ENCODE measurements at places on chromosomes 7 and 10.

GRCh38 chr10:71138166-71138830, 74.1 kb upstream of the UNC5B start:
- no peaks in the 10 kb centered on the region for H3K36me3 ChIP-seq
- no peak overlapping the region for H3K27ac ChIP-seq
- no peak overlapping the region for H3K4me3 ChIP-seq
- no peak for DNase-seq
- no peaks in the 10 kb centered on the region for H3K27me3 ChIP-seq

- DNase-seq: no peak
- H3K4me1 ChIP-seq: peaks cover 4% of the 10 kb centered on the region
- no peaks in the 10 kb centered on the region for H3K27me3 ChIP-seq
- H3K4me3 ChIP-seq: no peak overlapping the region
- H3K27ac ChIP-seq: no peak overlapping the region
These were observed 16.0 kb upstream of the HK1 start for GRCh38 chr10:69262292-69262751.

- no peaks in the 10 kb centered on the region for H3K36me3 ChIP-seq
- H3K27me3 ChIP-seq: no peaks in the 10 kb centered on the region
- no peak overlapping the region for H3K4me3 ChIP-seq
- H3K27ac ChIP-seq: no peak overlapping the region
- no peaks in the 10 kb centered on the region for H3K4me1 ChIP-seq
These were observed 33.9 kb downstream of the PTTG1IP2 start for GRCh38 chr7:90503367-90503766.

- H3K27ac ChIP-seq: peak overlapping the region; percentile 17
- H3K36me3 ChIP-seq: no peaks in the 10 kb centered on the region
- peaks cover 21% of the 10 kb centered on the region for H3K4me1 ChIP-seq
- no peaks in the 10 kb centered on the region for H3K27me3 ChIP-seq
These were observed 398.2 kb upstream of the NFE2L3 start for GRCh38 chr7:25753837-25754236.

DNA sequence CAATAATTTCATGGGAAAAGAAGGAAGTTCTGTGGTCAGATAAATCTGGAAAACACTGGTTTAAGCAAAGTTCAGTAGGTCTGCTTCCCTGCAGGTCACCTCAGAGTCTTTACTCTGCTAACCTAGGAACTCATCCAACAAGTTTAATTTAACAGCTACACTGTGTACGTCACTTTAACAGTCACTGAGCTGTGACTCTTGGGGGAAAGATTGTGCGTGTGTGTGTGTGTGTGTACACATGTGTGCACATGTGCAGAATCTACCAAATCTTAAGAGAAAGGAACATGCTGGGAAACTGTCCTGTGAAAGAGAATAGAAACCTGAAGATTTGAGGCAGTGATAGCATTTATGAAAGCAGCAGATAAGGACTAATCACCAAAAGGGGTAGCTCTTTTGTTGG, 62.6 kb downstream of the IKZF1 start:
- no peaks in the 10 kb centered on the region for H3K4me1 ChIP-seq
- H3K36me3 ChIP-seq: no peaks in the 10 kb centered on the region
- H3K27ac ChIP-seq: no peak overlapping the region
- no peak overlapping the region for H3K4me3 ChIP-seq
- H3K27me3 ChIP-seq: peaks cover 2% of the 10 kb centered on the region

- no peak overlapping the region for H3K27ac ChIP-seq
- no peak overlapping the region for H3K4me3 ChIP-seq
- DNase-seq: no peak
- H3K4me1 ChIP-seq: no peaks in the 10 kb centered on the region
- no peaks in the 10 kb centered on the region for H3K27me3 ChIP-seq
These were observed 18.3 kb downstream of the LEP start for GRCh38 chr7:128259131-128260061.

DNA sequence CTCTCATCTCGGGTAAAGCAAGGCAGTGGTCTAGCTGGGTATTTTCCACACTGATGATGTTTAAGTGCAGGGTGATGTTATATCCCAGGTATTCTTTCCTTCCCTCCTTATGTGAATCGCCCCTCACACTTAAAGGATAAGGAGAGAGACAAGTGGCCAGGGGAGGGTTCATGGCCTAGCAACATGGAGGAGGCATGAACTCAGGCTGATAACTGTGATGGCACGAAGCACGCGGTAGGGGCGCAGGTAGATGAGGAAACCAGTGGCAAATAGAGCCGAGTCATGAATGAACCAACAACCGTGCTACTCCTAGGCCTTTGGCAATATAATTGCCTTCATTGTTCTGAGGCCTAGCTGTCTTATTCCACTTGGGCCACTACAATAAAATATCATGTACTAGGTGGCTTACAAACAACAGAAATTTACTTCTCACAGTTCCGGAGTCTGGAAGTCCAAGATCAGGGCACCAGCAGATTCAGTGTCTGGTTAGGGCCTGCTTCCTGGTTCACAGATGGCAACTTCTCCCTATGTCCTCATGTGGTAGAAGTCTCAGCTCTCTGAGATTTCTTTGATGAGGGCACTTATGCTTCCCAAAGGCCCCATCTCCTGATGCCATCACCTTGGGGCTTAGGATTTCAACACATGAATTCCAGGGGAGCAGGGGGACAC, 56.0 kb upstream of the PIK3CG start:
- DNase-seq: no peak
- no peaks in the 10 kb centered on the region for H3K27me3 ChIP-seq
- H3K4me3 ChIP-seq: no peak overlapping the region
- H3K27ac ChIP-seq: no peak overlapping the region

DNA sequence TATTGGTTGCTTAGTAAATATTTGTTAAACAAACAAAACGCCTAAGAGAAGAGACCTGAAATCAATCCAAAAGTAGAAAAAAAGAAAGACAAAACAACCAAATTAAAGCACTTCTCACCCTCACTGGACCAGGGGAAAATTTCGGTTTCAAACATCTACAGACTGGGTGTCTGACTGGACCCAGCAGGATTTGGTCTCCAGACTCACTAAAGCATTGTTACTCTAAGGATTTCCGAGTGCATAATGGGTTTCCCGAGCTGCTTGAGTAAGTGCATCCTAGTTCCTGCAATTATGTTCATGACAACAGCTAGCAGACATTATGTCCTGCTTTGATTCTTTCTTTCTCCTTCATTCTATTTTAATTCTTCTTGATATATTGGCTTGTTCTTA, 51.8 kb upstream of the FAM3C start:
- peaks cover 42% of the 10 kb centered on the region for H3K4me1 ChIP-seq
- H3K4me3 ChIP-seq: no peak overlapping the region
- DNase-seq: no peak
- peak overlapping the region; percentile 54 for H3K27ac ChIP-seq

DNA sequence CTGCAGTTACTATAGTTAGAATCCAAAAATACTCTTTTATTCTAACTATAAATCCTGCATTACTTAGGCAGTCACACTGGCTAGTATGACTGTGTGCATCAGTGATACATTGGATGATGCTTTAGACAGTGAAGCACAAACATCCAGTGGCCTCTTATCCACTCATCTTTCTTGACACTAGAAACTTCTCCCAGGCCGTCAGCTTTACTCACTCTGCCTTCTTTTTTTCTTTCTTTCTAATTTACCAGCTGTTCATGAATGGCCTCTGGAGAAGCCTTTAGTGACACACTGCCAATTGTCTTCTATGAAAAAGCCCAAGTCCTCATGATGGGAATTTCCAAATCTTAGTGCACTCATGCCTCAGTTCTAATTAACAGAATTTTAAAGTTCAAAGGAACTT, 26.2 kb upstream of the C10orf90 start:
- H3K36me3 ChIP-seq: no peaks in the 10 kb centered on the region
- H3K27ac ChIP-seq: no peak overlapping the region
- no peak for DNase-seq

DNA sequence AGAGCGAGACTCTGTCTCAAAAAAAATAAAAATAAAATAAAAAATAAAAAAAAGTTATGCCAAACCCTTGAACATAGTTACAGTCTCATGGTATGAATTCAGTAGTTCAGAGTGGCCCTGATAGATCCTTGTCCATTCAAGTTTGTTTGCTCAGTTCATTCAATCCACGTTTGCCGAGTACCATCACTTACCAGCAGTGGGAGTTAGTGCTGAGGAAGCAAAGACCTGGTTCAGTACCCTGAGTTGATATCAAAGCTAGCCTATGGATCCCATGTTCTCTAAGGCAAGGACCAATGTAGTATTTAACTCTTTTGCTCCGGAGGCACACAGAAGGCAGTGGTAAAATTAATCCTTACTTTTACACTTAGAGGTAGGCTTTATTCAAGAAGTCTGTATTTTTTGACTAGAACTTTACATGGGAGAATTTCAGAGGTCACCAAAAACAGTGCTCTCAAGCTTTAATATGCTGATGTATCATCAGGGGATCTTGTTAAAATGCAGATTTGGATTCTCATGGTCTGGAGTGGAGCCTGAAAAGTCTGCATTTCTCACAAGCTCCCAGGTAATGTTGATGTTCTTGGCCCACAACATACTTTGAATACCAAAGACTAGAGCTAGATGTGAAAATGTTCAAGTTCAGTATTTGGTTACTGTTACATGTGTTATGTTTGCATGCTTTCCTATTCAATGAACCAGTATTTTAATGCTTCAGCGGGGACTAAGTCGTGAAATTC, 38.1 kb upstream of the HBP1 start:
- H3K36me3 ChIP-seq: no peaks in the 10 kb centered on the region
- no peak overlapping the region for H3K27ac ChIP-seq
- no peaks in the 10 kb centered on the region for H3K27me3 ChIP-seq
- no peaks in the 10 kb centered on the region for H3K4me1 ChIP-seq
- no peak overlapping the region for H3K4me3 ChIP-seq
- DNase-seq: no peak

DNA sequence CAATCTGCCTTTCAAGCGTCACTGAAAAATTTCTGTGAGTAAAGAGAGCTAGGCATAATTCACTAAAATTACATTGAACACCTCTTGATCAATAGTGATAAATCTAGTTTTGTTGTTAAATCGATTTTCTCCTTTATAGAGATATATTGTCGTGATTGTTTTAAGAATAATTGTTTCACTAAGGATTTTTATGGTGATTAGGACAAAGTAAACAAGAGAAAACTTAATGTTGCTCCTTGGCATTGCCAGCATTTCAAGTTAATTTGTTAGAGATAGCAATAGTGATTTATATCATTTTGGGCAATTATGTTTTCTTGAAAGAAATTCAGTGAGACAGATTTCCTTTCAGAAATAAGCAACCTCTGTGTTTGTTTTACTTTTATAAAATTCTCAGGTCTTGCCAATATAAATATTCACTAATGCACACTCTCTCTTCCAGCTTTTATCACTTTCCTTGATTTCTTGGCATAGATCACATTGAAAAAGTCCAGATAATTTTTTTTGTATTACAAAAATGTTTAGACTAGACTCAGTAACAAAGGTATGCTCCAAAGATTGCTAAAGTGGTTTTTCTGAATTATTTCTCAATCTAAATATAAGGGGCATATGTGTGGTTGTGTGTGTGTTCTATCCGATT, 538.7 kb downstream of the TFEC start:
- no peak overlapping the region for H3K4me3 ChIP-seq
- H3K4me1 ChIP-seq: no peaks in the 10 kb centered on the region
- H3K36me3 ChIP-seq: no peaks in the 10 kb centered on the region
- no peak for DNase-seq
- H3K27ac ChIP-seq: no peak overlapping the region

DNA sequence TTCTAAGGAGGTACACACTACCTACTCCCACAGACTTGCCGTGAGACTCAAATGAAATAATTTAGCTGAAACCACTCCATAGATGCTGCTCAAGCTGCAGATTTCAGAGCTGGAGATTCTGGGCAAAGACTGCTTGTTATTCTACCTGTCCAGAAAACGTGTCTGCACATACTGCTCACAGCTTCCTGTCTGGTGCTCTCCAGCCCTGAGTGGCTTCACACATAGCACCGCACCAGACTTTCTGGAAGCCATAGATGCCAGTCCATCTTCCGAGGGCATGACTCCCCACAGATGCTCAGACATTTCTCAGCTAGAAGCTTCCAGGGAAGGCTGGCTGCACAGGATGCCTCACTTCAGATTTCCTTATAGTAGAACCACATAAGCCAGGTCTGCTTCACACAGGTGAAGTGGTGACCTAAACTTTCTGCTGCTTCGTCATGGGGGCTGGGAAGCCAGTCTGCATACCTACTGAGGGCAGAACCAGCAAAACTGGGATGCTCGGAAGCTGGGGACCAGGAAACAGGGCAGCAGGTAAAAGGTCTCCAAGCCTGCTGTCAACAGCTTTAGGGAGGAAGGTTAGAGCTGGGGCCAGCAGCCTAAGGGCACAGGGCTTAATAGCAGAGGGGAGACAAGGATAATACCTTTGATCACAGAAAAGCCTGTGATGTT, 18.2 kb downstream of the CCDC6 start:
- peaks cover 78% of the 10 kb centered on the region for H3K4me1 ChIP-seq
- no peak overlapping the region for H3K4me3 ChIP-seq
- H3K27ac ChIP-seq: no peak overlapping the region
- H3K27me3 ChIP-seq: no peaks in the 10 kb centered on the region

- H3K27me3 ChIP-seq: no peaks in the 10 kb centered on the region
- H3K36me3 ChIP-seq: peaks cover 84% of the 10 kb centered on the region
- no peak for DNase-seq
- no peaks in the 10 kb centered on the region for H3K4me1 ChIP-seq
These were observed 112.0 kb downstream of the NT5C2 start for GRCh38 chr10:103080891-103081581.

GRCh38 chr7:139813689-139814088, 15.4 kb upstream of the TBXAS1 start:
- H3K27ac ChIP-seq: no peak overlapping the region
- no peaks in the 10 kb centered on the region for H3K36me3 ChIP-seq
- no peak overlapping the region for H3K4me3 ChIP-seq
- DNase-seq: no peak
- no peaks in the 10 kb centered on the region for H3K4me1 ChIP-seq
- H3K27me3 ChIP-seq: no peaks in the 10 kb centered on the region

GRCh38 chr7:1326511-1326785, 93.8 kb downstream of the UNCX start:
- no peaks in the 10 kb centered on the region for H3K36me3 ChIP-seq
- H3K4me3 ChIP-seq: no peak overlapping the region
- no peaks in the 10 kb centered on the region for H3K4me1 ChIP-seq
- peaks cover 60% of the 10 kb centered on the region for H3K27me3 ChIP-seq

DNA sequence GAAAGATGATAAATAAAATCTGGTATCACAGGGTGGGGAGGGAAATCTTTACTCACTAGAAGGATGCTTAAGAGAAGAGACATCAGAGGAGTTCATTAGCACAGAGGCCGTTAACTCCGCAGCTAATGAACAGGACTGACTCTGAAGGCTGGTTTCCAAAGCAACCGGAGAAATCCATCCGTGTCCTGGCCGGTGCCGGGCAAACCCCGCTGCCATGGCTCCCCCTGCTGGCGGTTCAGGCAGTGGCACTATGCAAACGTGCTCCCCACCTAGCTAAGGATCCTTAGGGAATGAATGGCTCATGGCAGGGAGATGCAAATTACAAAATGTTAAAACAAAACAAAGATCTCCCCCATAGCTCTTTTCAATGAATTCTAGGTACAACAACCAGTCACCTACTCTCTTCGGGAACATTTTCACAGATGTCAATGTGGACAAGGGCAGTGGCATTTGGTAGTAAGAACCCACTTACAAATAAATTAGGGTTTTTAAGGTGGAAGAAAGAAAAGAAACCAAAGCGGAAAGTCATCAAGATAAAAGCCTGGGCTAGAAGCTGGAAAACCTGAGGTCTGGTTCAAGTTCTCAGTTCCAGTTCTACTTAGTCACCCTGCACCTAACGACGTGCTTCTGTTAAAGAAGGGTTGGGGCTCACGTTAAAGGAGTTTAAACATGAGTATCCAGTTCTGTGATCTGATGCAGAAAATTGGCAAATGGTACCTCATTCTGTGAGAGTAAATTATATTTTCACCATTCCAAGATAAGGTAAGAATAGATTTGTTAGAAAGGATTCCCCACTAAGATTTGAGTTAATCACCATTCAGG, 138.2 kb downstream of the SVIL start:
- H3K36me3 ChIP-seq: peaks cover 92% of the 10 kb centered on the region
- no peaks in the 10 kb centered on the region for H3K4me1 ChIP-seq
- H3K27me3 ChIP-seq: no peaks in the 10 kb centered on the region
